Activated CD8-positive, alpha-beta memory T cell treated with anti-CD3 and anti-CD28 coated beads, Interleukin-2, amount 50 U/mL, for 48 hours (primary cell): ENCODE measurements at places on chromosomes 4 and X.

DNA sequence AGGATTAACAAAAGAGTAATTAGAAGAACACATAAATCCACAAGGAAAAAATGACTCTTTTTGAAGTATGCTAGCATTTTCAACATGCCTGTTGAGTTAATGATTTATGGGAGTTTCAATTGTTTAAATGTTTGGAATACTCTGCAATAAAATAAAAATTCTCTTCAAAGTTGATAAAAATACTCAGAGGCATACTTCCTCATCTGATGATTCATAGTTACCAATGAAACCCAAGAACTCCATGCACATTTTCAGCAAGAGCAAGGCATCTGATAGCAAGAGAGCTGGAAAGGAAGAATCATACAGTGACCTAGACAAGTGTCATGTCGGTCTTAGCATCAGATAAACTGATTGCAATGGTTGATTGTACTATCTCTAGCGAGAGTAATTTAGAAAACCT is 443.7 kb upstream of the ATOH1 start:
- DNase-seq: no peak

DNA sequence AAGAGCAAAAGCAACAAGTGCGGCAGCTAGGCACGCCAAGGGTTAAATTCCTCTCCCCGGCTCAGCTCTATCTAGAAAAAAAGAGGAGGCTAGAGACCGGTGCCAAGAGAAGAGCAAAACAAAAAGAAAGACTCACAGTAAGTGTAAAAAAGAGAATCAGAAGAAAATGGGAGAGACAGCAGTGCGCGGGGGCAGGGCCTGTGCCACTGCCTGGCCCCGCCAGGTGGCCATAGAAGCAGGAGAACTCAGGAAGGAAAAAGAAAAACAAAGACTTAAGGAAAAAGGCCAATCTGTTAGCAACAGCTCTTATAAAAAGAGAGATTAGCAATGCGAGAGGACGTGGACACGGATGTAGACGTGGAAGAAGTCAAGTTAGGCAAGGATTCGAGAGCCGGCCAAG is 3.2 kb downstream of the ACOX3 start:
- DNase-seq: no peak

DNA sequence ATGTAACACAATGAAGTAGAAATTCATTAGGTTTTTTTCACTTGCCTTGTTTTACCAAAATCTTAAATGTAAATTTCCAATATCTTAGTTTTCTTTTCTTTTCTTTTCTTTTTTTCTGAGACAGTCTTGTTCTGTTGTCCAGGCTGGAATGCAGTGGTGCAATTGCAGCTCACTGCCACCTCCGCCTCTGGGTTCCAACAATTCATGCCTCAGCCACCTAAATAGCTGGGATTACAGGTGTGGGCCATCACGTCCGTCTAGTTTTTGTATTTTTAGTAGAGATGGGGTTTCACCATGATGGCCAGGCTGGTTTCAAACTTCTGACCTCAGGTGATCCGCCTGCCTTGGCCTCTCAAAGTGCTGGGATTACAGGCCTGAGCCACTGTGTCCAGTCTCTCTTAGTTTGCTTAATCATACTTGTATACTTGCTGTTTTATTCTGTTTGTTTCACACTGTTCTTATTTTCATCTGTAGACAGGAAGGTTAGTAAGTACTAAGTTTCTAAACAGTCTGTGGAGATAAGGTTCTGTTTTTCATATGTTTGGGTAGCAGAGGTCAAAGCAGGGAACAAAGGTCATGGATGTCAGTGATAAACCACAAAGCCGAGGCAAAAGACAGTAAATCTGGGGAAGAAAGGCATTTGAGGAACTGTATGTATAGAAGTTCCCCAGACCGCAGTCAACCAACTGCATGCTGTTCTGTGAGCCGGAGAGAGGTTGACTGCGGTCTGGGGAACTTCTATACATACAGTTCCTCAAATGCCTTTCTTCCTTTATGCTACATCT is 129.1 kb downstream of the CBR4 start:
- DNase-seq: no peak

DNA sequence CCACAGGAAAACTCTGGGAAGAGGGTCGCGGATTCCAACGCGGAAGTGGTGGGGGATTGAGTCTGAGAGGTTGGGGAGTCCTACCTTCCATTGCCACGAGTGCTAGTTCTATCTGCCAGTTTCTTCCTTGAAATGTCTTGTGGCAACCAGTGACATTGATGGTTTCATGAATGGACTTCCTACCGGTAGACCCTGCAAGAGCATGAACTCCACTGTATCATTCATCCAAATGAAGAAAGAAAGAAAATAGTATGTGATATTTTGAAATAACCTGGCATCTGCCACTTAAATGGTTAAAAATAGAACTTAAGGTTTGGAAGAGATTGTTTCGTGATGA is 1.1 kb upstream of the SLC10A7 start:
- DNase-seq: no peak

DNA sequence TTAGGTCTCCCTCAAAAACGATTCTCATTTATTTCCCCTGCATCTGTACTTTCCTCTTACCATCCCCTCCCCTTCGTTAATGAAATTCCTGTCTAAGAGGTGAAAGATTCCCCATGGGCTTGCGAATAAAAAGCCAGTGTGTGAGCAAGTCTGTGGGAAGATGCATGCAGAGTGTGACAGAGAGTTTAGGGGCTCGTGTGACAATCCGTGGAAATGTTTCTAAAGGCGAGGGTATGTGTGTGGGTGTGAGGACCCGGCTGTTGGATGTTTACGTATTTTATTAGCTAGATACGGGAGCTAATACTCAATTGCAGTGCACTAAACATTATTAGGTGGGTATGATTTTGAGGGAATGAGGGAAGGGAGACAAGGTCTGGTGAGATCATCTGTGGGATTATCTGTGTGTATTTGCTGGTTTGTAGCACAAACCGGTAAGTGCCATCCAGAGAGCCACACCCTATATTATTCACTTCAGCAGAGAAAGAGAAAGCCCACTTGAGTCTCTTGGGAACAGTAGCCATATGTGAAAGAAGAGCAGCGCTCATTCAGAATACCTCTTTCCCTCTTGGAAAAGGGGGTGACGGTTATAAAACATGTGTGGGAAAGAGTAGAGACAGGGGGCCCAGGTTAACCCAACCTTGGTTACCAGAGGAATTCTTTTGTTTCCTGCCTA is 893 bp upstream of the HOPX start:
- no peak for DNase-seq

DNA sequence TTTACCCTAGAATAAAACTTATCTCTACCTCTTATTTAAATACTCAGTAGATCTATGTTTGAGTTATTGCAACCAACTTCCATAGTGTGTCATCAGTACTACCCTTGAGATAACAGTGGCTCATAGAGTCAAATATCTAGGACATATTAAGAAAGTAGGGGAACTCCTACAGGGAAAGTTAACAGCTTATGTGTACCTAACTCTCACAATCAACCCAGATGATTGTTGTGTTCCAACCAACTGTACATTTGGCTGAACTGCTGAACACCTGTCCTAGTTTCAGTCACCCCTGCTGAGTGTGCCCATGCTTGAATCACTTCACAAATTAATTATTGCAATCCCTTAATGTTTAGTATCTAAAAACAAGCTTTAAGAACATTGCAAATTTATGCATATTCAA is 244.2 kb upstream of the GRID2 start:
- DNase-seq: no peak
